ENCODE measurements at places on chromosomes 4 and X.

DNA sequence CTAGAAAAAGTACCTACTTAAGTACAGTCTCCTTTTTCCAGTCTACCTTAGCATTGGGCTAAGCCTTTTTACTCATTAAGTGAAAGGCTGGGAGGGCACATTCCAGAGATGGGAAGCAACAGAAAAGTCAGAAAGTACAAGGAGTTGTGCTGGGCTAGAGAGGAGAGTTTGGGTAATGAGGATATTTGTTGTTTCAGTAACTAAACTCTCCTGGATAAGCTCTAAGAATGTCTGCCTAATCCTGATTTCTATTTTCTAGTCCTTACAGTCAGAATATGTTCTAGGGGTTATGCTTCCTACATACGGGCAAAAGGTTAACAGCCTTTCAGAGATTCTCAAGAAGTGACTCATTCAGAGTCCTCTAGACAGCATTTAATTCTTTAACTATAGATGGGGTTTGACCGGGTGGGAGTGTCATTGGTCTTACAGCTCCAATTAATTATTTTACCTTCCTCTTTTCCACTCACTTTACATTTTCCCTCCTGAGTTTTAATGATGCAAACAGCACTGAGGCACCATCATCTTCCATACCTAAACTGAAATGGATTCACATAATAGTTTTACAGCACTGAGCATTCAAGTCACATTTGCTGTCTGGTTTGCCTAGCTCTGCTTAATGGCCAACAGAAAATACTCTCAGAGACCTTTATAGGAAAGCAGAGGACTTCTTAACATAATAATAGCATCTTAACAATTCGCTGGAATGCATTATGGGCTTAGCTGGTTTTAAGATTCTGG, 42.9 kb downstream of the USP26 start:
- no peak for DNase-seq

- DNase-seq = no peak
These were observed 384.8 kb downstream of the FAM133A start for GRCh38 chrX:94058728-94059382.

- DNase-seq = no peak
These were observed 367.8 kb downstream of the GASK1B start for GRCh38 chr4:157804986-157805385.

DNA sequence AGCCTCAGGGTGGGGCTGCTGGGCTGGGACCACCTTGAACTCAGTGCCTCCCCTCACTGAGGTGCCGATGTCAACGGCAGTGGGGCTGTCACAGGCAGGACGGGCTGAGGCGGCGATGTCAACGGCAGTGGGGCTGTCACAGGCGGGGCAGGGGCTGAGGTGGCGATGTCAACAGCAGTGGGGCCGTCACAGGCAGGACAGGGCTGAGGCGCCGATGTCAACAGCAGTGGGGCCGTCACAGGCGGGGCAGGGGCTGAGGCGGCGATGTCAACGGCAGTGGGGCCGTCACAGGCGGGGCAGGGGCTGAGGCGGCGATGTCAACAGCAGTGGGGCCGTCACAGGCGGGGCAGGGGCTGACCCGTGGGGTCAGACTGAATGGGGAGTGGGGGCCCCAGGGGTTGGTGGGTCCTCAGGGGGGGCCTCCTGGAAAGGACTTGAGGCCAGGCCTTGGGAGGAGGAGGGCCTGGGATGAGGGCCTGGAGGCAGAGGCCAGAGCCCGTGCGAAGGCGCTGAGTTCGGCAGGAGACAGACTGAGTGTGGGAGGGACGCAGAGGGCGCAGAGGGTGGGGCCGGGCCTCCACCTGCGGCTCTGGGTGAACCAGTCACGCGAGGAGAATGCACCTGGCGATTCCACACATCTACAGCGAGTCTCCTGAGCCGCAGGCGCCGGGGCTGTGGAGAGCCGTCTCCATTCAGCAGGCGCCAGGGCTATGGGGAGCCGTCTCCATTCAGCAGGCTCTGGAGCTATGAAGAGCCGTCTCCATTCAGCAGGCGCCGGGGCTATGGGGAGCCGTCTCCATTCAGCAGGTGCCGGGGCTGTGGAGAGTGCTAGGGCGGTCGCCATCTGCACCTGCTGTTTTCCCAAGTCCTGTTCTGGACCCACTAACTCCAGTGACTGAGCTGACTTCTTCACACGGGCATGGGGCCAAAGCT, 22.9 kb downstream of the ATP5ME start:
- no peak for DNase-seq

GRCh38 chrX:147119088-147119487, 304.5 kb upstream of the CXorf51A start:
- DNase-seq = no peak

DNA sequence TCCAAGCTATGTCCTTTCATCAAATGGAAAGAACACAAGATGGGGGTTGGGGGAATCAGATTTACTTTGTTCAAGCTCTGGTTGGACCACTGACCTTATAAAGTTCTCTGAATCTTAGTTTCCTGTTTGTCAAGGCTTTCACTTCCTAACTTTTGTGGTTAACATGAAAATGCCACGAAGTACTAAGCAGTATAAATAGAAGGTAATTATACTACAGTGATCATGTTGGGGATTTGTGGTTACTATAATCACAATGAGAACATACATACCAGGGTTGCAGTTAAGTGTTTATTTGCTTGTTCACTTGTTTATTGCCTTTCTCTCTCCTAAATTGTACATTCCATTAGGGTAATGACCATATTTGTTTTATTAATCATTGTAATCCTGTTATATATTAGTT, 53.2 kb downstream of the SPRY1 start:
- no peak for DNase-seq

- no peak for DNase-seq
These were observed 66.6 kb downstream of the ASMT start for GRCh38 chrX:1681439-1681838.

DNA sequence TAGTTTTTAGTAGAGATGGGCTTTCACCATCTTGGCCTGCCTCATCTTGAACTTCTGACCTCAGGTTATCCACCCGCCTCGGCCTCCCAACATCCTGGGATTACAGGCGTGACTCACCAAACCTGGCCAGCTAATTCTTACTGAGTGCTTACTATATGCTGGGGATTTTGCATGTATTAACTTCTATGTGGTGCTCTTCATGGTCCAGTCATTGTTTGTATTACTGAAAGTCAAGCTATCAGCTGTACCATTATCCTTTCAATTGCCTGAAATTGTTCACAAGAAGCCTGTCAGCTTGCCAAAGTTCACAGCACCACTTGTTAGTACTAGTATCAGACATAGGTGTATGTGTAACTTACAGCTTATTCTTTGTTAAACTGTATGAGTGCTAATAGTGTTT, 1272.1 kb downstream of the ARAP2 start:
- no peak for DNase-seq

GRCh38 chr4:89277412-89277811, 30.2 kb downstream of the GPRIN3 start:
- no peak for DNase-seq

DNA sequence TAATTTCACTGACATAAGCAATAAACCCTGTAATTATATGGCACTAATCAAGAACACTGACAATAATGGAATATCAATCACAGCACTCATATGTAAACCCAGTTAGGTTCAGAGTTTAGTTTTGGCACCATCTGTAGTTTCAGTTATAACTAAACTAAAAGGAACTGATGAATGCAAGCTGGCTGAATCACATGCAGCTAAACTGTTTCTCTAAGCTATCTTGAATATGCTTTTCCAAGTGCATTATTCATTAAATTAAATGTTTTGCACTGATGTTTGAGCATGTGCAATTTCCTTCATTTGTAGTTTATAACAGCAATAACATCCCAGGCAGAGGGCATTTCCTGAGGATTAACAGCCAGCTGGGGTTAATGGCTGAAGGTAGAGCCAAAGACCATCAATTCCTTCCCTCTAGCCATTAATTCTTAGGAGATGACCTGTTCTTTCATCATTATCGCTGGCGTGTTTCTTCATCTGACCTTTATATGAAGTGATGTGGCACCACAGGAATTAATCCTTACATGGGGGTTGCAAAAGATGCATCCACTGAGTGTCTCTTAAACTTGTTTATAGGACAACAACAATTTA, 562.8 kb upstream of the IGFBP7 start:
- DNase-seq = no peak

GRCh38 chrX:147376601-147377422, 534.9 kb upstream of the FMR1 start:
- DNase-seq = no peak

DNA sequence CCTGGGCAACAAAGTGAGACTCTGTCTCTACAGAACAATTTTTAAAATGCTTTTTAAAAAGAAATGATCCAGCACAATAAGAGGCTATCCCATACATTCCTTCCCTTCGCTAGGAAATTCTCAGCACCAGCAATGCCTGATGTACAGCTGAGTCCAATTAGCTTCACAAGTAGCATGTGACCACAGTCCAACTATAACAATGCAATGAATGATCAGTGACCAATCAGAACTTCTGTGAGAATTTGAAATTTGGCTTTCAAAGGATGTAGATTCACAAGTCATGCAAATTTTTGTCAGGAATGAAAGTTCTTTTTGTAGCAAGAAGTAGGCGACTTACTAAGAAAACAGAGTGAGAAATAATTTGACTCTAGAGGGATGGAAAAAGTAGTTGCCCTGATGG, 278.5 kb upstream of the UGT8 start:
- no peak for DNase-seq

- no peak for DNase-seq
These were observed 23.3 kb upstream of the CHRNA9 start for GRCh38 chr4:40311811-40312346.

- DNase-seq = no peak
These were observed 278.9 kb downstream of the EPHA5 start for GRCh38 chr4:65391382-65391781.

- DNase-seq = no peak
These were observed 39.8 kb downstream of the BBS12 start for GRCh38 chr4:122772311-122772710.

GRCh38 chr4:4787421-4787820, 72.0 kb upstream of the MSX1 start:
- DNase-seq = no peak

DNA sequence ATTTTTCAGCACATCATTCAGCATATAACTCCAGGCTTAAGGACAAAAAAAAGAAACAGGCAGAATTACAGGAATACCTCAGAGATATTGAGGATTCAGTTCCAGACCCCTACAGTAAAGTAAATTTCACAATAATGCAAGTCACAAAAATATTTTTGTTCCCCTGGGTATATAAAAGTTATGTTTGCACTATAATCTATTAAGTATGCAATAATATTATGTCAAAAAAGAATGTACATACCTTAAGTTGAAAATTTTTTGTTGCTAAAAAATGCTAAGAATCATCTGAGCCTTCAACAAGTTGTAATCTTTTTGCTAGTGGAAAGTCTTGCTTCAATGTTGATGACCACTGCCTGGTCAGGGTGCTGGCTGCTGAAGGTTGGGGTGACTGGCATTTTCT, 2532.5 kb downstream of the ARAP2 start:
- DNase-seq = no peak

DNA sequence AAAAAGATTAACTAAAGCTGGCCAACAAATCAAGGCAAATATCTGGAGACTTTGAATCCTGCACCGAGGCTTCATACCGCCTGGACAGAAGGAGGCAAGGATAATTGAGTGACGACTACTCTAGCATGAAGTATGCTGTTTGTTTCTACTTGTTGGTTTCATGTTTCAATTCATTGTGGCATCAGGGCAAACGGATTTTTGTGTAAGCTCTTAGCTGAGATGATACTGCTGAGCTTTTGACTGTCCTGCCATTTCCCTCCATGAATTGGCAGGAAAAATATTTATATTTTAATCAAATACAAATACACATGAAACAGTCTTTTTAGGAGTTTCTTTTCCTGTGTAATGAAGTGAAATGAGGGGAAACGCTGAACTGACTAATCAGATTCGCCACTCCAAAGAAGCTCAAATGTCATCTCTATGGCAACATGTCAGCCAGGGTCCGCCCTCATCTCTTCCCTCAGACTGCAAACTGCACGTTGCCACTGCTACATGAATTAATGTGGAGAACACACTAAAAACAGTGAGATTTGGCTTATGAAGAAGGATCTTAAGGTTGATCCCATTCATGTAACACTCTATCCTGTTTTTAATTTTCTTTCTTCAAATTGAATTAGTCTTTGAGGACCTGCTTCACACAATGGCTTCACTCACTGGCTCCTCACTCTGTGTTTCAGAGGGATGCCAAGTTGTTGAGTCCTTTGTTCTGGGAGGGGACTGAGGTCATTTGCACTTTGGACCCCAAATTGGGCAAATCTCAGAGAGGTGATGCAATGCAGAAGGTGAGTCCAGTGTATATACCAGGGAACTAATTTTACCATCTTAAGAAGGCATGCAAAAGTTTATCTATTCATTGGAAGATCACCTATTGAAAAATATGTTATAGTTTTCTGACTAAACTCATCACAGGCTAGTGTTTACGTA, 149.6 kb upstream of the MID1 start:
- DNase-seq = no peak

DNA sequence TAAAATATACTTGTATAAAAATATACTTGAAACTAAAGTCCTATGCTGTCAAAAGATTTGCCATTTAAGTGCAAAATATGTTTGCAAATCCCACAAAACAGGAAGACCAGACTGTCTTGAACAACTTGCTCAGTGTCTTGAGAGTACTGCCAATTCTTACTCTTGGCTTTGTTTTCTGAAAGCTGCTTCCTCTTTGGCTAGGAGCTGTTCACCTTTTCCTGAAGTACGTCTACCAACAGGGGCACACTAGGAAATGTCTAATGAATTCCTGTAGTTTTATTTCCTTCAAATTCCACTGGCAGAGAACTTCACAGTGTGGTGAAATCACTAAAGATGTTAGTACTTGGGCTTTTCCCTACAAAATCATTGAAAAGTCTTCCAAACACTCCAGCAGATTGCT, 46.4 kb upstream of the ABCG2 start:
- DNase-seq = no peak

DNA sequence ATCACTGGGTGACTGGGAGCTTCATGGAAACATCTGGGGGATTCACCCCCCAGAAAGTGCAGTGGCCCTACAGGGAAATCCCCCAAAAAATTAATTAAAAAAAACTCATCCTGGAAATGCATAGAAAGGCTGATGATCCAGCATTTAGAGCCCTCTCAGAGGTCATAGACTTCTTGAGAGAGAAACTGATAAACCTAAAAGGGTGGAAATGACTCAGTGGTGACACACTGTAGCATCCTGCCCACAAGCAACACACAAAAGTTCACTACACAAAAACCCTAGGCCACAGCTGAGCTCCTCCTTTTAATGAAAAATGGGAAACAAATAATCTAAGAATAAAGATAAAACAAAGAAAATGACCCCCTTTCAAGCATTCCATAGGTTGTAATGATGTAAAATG, 911.5 kb downstream of the GLUD2 start:
- DNase-seq = no peak

- no peak for DNase-seq
These were observed 3.2 kb upstream of the KLF8 start for GRCh38 chrX:56228914-56229313.

GRCh38 chrX:80667967-80668366, 141.7 kb downstream of the BRWD3 start:
- DNase-seq = no peak

- peak; percentile 54 for DNase-seq
These were observed at the start of gene GPRASP1 for GRCh38 chrX:102651242-102652011. Gene GPRASP1, plus strand, starts transcription at chrX:102651483. Its CDS starts 2,431 bp downstream, at chrX:102653914.

- DNase-seq = no peak
These were observed 829.3 kb upstream of the LCORL start for GRCh38 chr4:18850867-18851266.

- no peak for DNase-seq
These were observed 1224.7 kb upstream of the TENM3 start for GRCh38 chr4:181018472-181018871.

GRCh38 chr4:110372485-110372884, 103.5 kb upstream of the ENPEP start:
- no peak for DNase-seq

GRCh38 chr4:86718152-86718551, 124.0 kb downstream of the PTPN13 start:
- DNase-seq = no peak

GRCh38 chr4:75036046-75036830, 103.3 kb downstream of the PARM1 start:
- no peak for DNase-seq

All from activated CD8-positive, alpha-beta memory T cell treated with anti-CD3 and anti-CD28 coated beads for 1 hour (primary cell).